Hematopoietic multipotent progenitor cell (in vitro differentiated cells): ENCODE measurements at places on chromosomes 6 and 20. TPM values are rescaled to one million over a fixed set of nuclear protein-coding genes. Genes with fewer than 3 reads are reported as not detected.

The ZSCAN16 gene
- 5.7 TPM for total RNA-seq

The FLRT3 gene
- under 0.01 TPM for total RNA-seq

The KCNG1 gene
- 0.27 TPM for total RNA-seq

The SLC26A8 gene
- 0.27 TPM for total RNA-seq

The SLC35B2 gene
- 48.2 TPM for total RNA-seq

The TRIM10 gene
- under 0.01 TPM for total RNA-seq

The HRH3 gene
- total RNA-seq: not detected

The TMEM151B gene
- total RNA-seq: under 0.01 TPM
